ENCODE measurements at places on chromosomes 11 and 22.

GRCh38 chr11:109236188-109236587 lies 185.8 kb upstream of the C11orf87 start:
- DNase-seq = no peak

GRCh38 chr11:10743354-10744000 lies 7.6 kb upstream of the CTR9 start:
- DNase-seq = peak; percentile 32

GRCh38 chr11:43547889-43548381 lies 132.6 kb upstream of the HSD17B12 start:
- no peak for DNase-seq

GRCh38 chr11:75656044-75656727 lies 12.7 kb downstream of the MAP6 start:
- no peak for DNase-seq

DNA sequence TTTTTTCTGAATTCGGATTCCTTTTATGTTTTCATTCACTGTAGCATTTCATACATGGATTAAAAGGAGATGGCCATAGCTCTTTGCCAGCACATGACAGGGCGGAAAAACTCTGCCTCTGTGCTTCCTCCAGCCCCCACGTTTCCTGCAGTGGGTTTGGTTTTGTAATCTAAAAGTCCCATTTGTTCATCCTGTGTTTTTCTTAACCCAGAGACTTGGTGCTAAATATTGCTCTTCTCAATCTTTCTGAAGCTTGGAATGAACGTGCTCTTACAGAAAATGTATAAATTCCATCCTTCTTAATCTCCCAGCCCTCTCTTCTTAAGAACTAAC lies 89.9 kb downstream of the PPP6R3 start:
- DNase-seq = peak; percentile 38

- no peak for DNase-seq
These were observed 25.3 kb upstream of the SLC25A1 start for GRCh38 chr22:19203834-19204233.

DNA sequence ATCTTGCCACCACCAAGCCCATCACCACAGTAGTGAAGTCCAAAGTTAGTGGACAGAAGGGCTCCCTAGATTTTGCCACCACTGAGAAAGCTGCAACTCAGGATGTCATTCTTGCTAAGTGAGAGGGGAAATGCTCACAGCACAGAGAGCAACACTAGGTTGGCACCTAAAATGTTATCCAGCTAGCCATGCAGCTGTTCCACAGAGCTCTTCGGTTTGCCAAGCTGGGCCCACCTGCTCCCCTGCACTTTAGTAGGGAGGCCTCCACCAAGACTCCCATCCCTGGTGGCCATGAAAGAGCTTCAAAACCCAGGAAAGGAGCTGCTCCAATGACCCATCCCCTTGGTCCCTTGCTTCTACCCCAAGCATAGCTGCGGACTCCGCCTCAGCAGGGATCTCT lies 63.8 kb downstream of the TRIM29 start:
- no peak for DNase-seq

GRCh38 chr11:47355283-47356128 lies 3.0 kb upstream of the MYBPC3 start:
- no peak for DNase-seq

All from activated CD8-positive, alpha-beta memory T cell treated with anti-CD3 and anti-CD28 coated beads, Interleukin-2, amount 50 U/mL, for 4 hours (primary cell).